GM12892 (cell line): ENCODE measurements at places on chromosomes 6 and 20.

- no peak for DNase-seq
Observed at GRCh38 chr6:146551545-146551944, 7.9 kb downstream of the RAB32 start.

GRCh38 chr6:12845224-12846004 lies 128.8 kb downstream of the PHACTR1 start:
- no peak for DNase-seq

GRCh38 chr6:33410711-33411631 lies at the start of gene PHF1:
PHF1 (plus strand) TSS chr6:33411014; CDS start chr6:33412264, 1,250 bp downstream.
- DNase-seq, result peak; percentile 80

DNA sequence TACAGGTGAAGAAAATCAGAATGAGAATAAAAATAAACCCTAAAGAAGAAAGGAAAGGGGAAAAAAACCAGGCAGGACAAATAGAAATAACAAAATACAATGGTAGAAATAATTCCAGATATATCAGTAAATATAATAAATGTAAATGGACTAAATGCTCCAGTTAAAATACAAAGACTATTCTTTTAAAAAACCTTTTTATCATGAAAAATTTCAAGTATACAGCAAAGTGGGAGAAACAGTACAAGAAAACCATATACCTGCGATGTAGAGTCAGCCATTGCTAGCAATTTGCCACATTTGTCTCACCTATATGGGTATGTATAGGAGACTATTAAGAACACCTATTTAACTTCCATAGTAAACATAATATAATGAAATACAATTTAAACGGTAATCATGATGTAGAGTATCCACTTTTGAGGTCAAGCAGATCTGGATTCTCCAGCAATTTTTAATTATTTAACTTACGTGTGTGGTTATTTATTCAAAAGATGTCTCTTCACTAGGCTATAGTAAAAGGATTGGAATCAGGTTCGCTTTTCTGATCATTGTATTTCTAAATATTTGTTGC lies 914 bp upstream of the VAPB start:
- DNase-seq, result no peak

- DNase-seq, result no peak
Observed at GRCh38 chr20:58241766-58242465, 13.5 kb upstream of the ANKRD60 start.

DNA sequence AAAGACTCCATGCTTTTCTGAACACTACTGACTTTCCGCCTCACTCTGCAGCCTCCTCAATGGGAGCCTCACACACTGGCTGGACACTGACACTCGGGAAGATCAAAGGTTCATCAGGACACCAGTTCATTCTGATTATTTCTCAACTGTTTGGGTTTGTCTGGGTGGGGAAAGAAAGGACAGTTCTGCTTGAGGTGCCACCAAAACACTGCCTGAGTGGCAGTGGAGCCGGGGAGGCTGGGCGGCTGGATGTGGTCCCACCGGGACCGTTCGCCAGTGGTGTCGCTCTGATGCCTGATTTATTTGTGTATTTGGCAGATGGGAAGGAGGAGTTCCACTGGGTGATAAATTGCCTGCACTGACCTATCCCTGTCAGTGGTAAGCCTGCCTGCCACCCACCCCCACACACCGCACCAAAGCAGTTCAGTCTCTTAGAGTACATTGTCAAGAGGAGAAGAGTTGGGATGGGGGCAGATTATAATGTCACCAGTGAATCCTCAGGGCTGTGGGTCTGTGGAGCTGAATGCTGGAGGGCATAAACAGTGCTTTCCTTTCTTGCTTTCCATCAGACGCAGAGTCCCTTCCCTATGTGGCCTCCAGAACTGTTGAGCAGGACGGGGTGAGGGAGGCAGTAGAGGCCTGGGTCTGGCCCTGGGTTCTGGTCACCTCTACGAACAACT lies 49.8 kb downstream of the EDN1 start:
- DNase-seq, result no peak

DNA sequence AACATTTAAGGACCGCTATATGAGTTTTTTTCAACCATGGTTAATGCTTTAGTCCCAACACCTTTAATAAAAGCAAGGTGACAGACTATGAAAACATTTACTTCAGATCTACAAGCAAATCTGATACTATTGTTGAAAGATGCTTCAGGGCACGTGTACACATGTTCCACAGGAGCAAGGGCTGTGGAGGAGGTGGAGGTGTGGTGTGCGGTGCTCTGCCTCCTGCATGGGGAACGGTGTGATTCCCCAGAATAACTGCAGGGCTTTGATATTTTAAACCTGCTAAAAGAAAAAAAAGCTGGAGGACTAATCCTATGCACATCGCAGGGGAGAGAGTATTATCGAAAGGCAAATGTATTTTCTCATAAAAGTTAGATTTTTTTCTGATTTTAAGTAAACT lies 188.1 kb upstream of the CEP162 start:
- DNase-seq, result no peak

GRCh38 chr6:116254297-116255056 lies 602 bp upstream of the TSPYL4 start:
- no peak for DNase-seq

- peak; percentile 7 for DNase-seq
Observed at GRCh38 chr20:17570347-17571152, 675 bp downstream of the DSTN start.

DNA sequence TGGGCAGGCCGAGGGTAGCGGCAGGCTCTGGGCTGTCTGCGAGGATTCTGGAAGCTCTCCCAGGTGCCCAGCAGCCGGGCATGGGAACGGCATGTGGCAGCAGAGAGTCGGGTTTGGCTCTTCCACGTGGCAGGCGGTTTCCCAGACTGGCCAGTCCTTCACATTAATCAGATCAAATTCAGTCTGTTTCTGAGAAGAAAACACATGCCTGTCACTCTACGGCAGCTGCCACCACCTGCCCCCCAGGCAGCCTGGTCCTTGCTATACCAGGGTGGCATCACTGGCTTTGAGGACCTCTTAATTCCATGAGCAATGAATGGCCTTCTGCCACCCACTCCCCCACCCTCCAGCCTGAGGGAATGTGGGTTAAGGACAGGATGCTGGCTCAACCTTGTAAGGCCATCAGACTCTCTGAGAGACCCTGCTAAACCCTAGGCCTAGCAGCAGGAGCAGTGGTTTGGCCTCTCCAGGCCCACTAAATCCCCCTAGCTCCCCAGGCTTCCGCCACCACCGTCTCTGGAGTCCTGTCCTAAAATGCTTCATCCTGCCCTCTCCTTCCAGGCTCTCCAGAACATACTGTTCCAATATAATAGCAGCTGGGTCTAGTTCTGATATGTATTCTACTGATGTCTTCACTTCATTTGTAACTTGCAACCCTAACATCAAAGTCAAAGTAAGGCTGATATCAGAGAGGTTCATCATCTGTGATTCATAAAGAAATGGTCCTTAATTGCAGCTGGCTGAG lies 47.8 kb downstream of the PLCG1 start:
- DNase-seq, result no peak

DNA sequence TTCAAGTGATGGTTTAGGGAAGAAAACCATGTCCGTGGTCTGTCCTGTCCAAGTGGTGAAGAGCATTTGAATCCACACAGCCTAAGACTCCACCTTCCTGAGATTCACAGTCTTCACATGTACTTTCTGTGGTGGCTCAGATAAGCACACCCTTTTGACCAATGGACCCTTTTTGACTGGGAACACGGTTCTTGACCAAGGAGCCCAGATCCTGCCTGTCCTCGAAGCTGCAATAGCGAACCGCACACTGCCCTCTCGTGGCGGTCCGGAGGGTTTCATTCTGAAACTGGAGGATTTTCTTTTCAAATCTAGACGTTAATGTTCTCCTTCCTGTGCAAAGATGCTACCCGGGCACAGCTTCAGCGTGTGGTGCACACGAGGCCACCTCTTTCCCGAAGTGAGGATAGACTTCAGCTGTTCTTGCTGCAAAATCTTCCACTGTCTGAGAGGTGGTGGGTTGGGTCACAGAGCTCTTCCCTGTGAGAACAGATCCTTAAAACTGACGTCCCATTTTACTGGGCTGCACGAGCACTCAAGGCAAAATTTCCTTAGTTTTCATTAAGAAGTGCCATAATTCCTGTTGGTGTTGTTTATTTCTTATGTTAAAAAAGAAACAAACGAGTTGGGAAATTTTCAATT lies 90.5 kb downstream of the SYNJ2 start:
- DNase-seq, result peak; percentile 71

GRCh38 chr20:61454053-61454452 lies 202.0 kb downstream of the CDH4 start:
- DNase-seq, result no peak

GRCh38 chr6:110448846-110449540 lies 27.4 kb downstream of the SLC22A16 start:
- DNase-seq, result no peak

- DNase-seq, result no peak
Observed at GRCh38 chr20:58538752-58539151, 23.6 kb upstream of the APCDD1L start.

DNA sequence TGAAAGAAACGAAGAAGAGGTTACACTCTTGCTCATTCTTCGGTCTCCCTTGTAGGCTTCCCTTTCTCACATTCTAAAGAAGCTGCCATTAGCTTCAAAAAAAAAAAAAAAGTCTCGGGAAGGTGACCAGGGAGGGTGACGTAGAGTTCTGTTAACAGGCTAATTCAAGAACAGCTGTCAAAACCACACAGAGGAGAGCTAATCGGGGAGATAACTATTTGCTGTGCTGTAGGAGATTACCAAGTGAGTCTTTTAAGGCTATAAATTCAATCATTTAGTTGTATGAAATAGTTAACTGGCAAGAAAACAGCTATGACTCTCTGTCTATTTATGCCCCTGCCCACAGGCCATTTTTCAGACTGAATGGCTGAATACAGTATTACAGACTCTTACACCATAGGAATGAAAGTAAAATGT lies 256.8 kb downstream of the SYNE1 start:
- DNase-seq, result no peak

- DNase-seq, result no peak
Observed at GRCh38 chr6:20791944-20792343, 257.7 kb downstream of the CDKAL1 start.

GRCh38 chr6:125792680-125793079 lies 1.9 kb downstream of the NCOA7 start:
- no peak for DNase-seq

- DNase-seq, result no peak
Observed at GRCh38 chr20:2978519-2978918, 64.9 kb upstream of the GNRH2 start.

DNA sequence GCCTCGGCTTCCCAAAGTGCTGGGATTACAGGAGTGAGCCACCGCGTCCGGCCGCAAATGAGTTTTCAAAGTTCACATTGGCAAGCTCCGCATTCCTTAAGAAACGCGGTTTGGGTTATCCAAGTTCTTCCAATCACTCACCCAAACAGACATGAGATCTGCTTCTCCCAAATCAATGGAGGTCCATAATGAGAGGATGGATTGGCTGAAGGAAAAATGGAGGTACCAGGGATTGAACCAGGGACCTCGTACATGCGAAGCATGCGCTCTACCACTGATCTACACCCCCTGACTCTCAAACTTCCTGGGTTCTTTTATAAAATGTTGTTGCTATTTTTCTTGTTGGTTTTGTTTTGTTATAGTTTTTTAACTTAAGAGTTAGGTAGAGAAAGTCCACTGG lies 170.0 kb downstream of the GPX5 start:
- DNase-seq, result no peak

GRCh38 chr20:49566401-49567364 lies 1.3 kb downstream of the PTGIS start:
- DNase-seq, result no peak

- no peak for DNase-seq
Observed at GRCh38 chr20:7859356-7859802, 80.9 kb downstream of the HAO1 start.

- no peak for DNase-seq
Observed at GRCh38 chr20:46312075-46312944, 4.0 kb upstream of the CDH22 start.

GRCh38 chr6:116047173-116047933 lies 13.3 kb downstream of the FRK start:
- no peak for DNase-seq
